ENCODE measurements at places on chromosomes 2 and 18.

- no peak for DNase-seq
These were observed 62.4 kb downstream of the LYPD1 start for GRCh38 chr2:132607426-132608090.

DNA sequence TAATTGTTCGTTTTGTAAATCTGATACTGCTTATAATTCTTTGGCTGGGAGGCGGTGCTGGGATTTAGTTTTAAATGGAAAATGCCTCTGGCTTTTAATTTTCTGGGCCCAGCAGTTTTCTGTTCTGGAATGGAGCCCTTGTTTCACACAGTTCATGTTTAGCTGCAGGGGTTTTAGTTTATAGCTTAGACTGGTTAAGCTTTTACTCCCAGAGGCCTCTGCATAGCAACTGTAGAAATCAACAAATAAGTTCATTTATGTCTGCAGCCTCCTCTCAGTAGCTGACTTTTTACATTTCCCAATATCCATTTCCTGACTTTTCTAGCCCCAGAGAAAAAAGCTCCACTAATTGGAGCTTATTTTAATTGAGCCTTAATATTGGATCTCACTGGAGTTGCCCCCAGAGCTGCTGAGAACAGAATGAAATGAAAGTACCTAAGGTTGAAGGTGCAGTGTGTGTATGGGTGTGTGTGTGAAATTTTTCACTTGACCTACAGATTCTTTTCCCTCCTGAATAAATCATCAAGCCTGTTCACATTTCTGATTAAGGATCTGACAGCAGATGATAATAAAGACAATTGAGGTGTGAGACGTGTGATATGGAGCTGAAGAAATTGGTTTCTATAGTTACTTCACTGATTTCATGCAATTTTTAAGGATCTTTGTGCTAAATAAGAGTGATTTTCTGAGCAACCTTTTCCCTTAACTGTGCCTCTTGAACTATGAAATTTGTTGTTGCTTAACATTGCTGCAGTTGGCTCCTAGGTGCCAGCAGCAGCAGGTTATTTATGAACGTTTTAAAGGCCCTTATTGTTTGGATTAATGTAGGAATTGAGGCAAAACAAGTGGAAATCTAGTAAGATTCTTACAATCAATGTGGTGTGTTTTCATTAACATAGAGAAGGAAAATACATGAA, 109.6 kb downstream of the TAF4B start:
- no peak for DNase-seq

DNA sequence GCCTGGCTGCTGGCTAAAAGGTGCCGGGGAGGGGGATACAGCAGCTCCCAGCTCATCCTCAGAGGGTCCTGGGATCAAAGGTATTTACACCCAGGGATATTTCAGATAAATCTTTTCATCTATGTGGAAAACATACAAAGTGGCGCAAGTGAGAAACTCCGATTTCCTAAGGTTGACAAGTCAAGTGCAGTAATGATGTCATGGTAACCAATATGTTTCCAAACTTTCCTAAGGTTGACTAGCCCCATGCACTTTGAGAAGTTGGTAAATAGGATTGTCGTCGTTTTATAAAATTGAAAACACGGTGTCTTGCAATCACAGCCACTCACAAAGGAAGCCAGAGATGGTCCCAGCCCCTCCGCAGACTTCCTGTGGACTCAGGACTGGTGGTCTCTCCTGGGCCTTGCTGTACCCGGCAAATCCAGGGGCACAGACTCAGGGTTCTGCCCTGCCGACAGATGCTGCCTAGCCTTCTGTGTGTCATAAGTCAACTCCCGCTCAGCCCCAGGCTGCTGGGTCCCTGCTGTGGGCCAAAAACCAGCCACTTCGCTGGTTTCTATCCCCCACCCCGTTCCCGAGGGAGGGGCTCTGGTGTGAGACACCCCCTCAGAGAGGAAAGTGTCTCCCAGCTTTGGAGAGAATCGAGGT, 111.2 kb upstream of the PPP1CB start:
- no peak for DNase-seq

DNA sequence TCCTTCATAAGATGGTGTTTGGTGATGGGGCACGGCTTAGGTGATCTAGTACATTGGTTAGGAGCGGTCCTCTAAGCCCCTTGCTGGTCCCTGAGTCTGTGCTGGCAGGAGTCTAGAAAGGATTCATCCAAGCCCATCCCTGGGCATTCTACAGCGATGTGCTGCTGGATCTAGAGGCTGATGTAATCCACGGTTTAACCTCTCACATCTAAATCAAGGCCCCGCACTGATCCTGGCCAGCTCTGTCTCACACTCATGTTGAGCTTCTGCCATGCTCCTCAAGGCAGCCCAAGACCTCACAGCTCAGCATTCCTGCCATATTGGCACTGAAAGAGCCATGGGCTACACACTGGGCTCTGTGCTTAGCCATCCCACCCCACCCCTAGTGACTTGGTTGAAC, 664.8 kb downstream of the STK39 start:
- no peak for DNase-seq

- no peak for DNase-seq
These were observed 64.8 kb upstream of the CYTIP start for GRCh38 chr2:157508676-157509075.

- no peak for DNase-seq
These were observed 272.7 kb upstream of the FSHR start for GRCh38 chr2:49426996-49427395.
